ENCODE measurements at places on chromosomes 1 and 21.
A peak's percentile ranks its signal among the peaks of the same experiment; 100 is the strongest.

DNA sequence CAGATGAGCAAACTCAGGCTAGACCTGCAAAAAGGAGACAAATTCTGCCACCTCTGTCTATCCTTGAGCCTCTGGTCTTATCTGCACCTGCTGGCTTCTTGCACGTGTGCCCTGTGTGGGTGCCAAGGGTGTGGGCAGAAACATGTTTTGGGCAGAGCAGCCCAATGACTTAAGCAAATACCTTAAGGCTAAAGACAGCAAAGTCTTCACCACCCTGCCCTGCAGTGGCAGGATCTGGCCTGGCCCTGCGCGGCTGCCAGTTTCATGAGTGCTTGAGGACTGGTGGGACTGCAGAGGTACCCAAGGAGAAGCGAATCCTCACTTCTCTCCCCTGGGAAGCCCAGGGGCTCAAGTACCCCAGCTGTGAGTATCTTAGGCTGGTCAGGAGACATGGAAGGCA, 3.8 kb upstream of the SLC26A9 start:
- H3K4me3 ChIP-seq, result no peak overlapping the region
- no peaks in the 10 kb centered on the region for H3K36me3 ChIP-seq
- no peak overlapping the region for H3K27ac ChIP-seq

DNA sequence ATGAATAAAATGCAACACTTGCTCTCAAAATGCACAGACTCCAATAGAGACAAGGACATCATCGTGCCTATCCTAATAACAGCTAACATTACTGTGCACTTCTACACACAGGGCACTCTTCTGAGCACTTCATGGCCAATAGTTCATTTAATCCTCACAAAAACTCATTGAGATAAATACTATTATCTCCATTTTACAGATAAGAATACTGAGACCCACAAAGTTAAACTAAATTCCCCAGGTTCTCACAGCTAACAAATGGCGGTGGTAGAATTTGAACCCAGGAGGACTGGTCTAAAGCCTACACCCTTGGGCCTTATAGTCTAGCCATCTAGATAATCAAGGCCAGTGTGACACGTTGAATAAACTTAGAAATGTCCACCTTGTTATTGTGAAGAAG, 328.6 kb downstream of the RRAGC start:
- H3K4me1 ChIP-seq, result peaks cover 5% of the 10 kb centered on the region
- no peaks in the 10 kb centered on the region for H3K27me3 ChIP-seq
- no peaks in the 10 kb centered on the region for H3K36me3 ChIP-seq

GRCh38 chr1:17594690-17595601, 55.4 kb downstream of the ARHGEF10L start:
- H3K27ac ChIP-seq, result no peak overlapping the region
- no peaks in the 10 kb centered on the region for H3K36me3 ChIP-seq
- H3K4me1 ChIP-seq, result no peaks in the 10 kb centered on the region
- H3K4me3 ChIP-seq, result no peak overlapping the region

DNA sequence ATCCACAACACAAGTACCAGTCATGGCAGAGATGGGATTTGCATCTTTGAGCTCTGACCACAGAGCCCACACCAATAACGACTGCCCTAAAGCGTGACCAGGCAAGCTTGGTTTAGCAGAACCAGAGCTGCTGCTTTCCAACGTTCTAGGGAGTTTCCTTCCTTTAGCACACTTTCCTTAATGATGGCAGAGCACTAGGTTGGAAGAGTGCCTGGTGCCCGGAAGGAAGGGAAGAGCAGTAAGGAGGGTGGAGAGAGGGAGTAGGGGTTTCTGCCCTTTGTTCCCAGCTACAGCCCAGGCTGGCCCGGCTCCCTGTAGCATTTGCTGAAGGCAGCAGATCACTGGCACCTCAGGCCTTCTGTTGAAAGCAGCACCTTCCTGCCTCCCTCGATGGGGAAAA, 6.1 kb upstream of the EVA1C start:
- H3K4me3 ChIP-seq, result no peak overlapping the region
- no peak for DNase-seq
- H3K4me1 ChIP-seq, result peaks cover 8% of the 10 kb centered on the region

GRCh38 chr1:97721221-97721620, 199.6 kb downstream of the DPYD start:
- no peak overlapping the region for H3K4me3 ChIP-seq
- no peaks in the 10 kb centered on the region for H3K27me3 ChIP-seq

- DNase-seq, result no peak
- no peak overlapping the region for H3K4me3 ChIP-seq
- H3K36me3 ChIP-seq, result no peaks in the 10 kb centered on the region
- no peaks in the 10 kb centered on the region for H3K27me3 ChIP-seq
- H3K4me1 ChIP-seq, result no peaks in the 10 kb centered on the region
- H3K27ac ChIP-seq, result no peak overlapping the region
Measured at GRCh38 chr1:81559662-81560350, 240.9 kb upstream of the ADGRL2 start.

- peaks cover 11% of the 10 kb centered on the region for H3K27me3 ChIP-seq
- no peak overlapping the region for H3K4me3 ChIP-seq
- H3K4me1 ChIP-seq, result no peaks in the 10 kb centered on the region
Measured at GRCh38 chr1:1034439-1034781, 14.5 kb downstream of the AGRN start.

- H3K36me3 ChIP-seq, result no peaks in the 10 kb centered on the region
- H3K4me3 ChIP-seq, result peak overlapping the region; percentile 46
- DNase-seq, result peak; percentile 38
- H3K27ac ChIP-seq, result peak overlapping the region; percentile 27
- H3K4me1 ChIP-seq, result peaks cover 21% of the 10 kb centered on the region
Measured at GRCh38 chr1:201015551-201016091, 7.9 kb downstream of the KIF21B start.

DNA sequence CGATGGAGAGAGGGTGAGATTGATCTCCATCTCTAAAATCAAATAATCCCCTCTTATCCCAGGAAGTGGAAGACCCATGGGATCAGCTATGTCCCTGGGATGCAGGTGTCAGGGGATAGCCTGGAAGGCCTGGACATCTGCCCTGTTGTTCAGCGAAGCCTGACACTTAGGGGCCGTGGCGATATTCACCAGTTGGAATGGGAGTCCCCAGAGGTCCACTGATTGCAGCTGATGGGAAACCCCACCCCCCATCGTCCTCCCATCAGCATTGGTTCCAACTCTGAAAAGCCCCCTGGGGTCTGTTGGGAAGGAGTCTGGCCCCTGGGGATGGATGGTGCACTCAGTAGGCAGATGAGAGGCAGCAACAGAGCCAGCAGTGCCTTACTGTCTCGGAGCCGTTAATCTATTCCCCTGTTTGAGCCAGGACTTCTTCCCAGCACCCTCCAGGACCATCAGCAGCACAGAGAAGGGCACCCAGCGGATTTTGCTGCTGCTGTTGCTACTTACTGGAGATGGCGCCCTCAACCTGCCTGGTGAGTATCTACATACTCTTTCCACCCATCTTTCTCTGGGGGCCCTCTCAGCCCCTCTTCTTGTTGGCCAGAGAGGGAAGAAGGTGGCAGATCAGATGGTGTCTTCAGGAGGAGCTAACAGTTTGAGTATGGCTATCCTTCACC, 13.4 kb downstream of the CATSPER4 start:
- peak; percentile 11 for DNase-seq
- H3K36me3 ChIP-seq, result no peaks in the 10 kb centered on the region
- H3K27ac ChIP-seq, result no peak overlapping the region
- no peak overlapping the region for H3K4me3 ChIP-seq
- H3K27me3 ChIP-seq, result no peaks in the 10 kb centered on the region

- H3K4me1 ChIP-seq, result peaks cover 47% of the 10 kb centered on the region
- H3K36me3 ChIP-seq, result peaks cover 10% of the 10 kb centered on the region
- H3K27me3 ChIP-seq, result peaks cover 23% of the 10 kb centered on the region
- H3K27ac ChIP-seq, result no peak within 1 kb of the TSS
- DNase-seq, result peak; percentile 91
Measured at GRCh38 chr1:109397581-109398342, at the start of gene SORT1. SORT1 (minus strand) TSS chr1:109397918; CDS start chr1:109397892, 26 bp downstream.

DNA sequence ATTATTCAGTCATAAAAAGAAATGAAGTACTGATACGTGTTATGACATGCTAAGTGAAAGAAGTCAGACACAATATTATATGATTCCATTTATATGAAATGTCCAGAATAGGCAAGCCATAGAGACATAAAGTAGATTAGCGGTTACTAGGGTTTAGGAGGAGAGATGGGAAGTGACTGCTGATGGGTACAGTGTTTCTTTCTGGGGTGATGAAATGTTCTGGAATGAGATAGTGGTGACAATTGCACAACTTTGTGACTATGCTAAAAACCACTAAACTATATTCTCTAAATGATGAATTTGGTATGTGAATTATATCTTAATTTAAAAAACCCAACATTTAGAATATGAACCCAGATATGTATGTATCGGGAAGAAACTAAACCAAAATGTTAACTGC, 27.6 kb downstream of the IPP start:
- H3K27me3 ChIP-seq, result no peaks in the 10 kb centered on the region
- H3K4me3 ChIP-seq, result no peak overlapping the region
- peak; percentile 3 for DNase-seq
- no peak overlapping the region for H3K27ac ChIP-seq

DNA sequence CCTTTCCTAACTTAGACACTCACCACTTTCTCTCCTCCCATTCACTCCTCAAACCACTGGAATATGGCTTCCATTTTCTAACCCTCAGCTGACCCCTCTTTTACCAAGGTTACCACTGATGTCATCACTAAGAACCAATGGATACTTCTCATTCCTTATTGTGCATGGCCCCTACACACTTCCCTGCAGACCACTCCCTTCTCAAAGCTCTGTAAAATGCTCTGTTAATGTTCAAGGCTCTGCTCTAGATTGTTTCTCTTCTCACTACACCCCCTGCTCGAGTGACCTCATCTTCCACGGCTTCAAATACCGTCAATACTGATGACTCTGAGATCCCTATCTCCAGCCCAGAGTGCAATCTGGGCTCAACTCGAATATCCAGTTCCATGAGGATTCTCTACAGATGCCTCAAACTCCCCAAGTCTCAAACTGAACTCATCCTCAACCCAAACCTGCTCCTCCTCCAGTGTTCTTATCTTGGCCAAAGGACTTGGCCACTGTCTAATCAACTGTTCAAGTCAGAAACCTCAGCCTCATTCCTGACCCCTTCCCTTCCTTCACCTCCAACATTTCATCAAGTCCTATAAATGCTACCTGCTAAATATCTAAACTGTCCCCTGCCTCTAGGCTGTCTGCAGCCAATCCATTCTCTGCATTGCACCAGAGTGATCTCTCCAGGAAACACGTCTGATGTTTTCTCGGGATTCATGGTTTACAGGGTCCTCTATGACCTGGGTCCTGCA, 41.3 kb upstream of the BMP8B start:
- no peaks in the 10 kb centered on the region for H3K4me1 ChIP-seq
- no peaks in the 10 kb centered on the region for H3K36me3 ChIP-seq
- H3K27ac ChIP-seq, result no peak overlapping the region
- H3K4me3 ChIP-seq, result no peak overlapping the region
- H3K27me3 ChIP-seq, result peaks cover 15% of the 10 kb centered on the region

DNA sequence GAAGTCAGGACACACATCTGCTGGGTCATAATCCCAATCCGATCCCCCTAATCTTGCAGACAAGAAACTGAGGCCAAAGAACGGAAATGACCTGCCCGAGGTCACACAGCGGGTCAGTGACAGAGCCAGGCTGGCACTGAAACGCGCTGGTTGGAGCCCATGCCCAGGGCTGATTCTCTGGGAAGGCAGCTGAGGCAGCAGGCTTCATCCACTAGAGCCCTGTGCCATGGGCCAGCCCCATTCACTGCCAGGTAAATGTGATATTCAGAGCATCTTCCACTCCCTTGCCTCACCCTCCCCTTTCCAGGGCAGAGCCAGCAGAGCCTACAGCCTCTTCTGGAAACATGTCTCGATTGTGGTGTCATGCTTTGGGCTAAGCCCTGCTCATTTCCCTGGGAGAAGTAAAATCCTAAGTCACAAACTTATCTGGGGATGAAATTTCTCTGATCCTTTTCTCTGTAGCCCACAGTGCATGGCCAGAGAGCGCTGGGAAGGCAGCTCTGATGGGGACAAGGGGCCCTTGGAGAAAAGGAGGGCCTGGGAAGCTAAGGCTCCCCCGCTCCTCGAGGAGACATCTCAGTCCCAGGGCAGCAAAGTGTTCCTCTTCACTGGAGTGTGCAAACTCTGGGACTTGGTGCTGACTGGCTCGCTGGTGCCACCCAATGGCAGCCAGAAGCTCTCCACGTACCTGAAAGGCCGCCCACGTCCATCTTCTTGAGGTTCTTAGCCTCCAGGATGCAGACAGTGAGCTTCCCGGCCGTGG, 110.4 kb downstream of the SYT2 start:
- no peak overlapping the region for H3K4me3 ChIP-seq
- peak; percentile 61 for DNase-seq
- no peaks in the 10 kb centered on the region for H3K4me1 ChIP-seq
- H3K27me3 ChIP-seq, result peaks cover 24% of the 10 kb centered on the region

GRCh38 chr1:208606959-208607358, 362.8 kb upstream of the PLXNA2 start:
- H3K4me3 ChIP-seq, result no peak overlapping the region
- no peaks in the 10 kb centered on the region for H3K36me3 ChIP-seq
- no peaks in the 10 kb centered on the region for H3K4me1 ChIP-seq
- H3K27ac ChIP-seq, result no peak overlapping the region
- H3K27me3 ChIP-seq, result no peaks in the 10 kb centered on the region

DNA sequence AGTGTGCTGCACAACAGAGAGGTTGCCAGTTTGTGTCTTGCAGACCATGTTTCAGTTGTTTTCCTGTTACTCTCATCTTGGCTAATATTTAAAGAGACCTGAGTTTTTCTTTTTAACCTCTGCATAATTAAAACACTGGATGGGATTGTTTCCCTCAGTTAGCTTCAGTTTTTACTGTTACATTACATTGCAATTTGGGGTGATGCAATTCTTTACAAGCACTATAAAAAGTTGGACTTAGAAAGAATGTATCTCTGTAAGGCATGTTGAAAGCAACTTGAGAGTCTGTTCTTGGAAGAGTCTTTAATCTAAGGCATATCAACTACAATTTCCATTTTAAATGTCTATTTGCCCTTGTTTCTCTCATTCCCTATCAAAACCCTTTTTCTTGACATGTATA, 99.1 kb downstream of the DNM3 start:
- H3K4me1 ChIP-seq, result no peaks in the 10 kb centered on the region
- no peak for DNase-seq
- no peak overlapping the region for H3K27ac ChIP-seq
- H3K27me3 ChIP-seq, result no peaks in the 10 kb centered on the region
- H3K36me3 ChIP-seq, result no peaks in the 10 kb centered on the region

DNA sequence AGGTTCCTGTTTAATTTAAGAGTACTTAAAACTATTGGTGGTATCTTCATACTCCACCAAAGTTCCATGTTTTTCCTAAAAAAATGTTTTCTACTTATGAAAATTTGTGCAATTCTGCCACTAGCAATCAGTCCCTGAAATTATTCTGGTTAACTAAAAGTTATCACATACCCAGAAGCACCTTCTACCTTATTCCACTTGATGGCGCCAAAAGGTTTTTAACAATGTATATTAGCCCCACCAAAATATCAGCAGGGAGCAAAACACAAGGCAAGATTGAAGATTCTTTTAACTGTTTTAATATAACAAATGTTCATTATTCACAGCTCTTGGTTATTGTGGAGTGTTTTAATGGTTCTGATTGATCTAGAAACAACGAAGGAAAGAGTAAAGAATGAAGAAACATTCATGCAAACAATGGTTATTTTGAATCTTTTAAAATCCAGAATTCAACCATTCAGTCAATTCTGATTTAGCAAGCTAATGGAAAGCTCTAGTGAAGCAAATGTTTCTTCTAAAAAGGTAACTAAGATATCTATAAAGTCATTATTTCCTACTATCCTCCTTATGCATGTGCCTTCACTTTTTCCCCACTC, 67.2 kb downstream of the TTLL7 start:
- no peaks in the 10 kb centered on the region for H3K27me3 ChIP-seq
- H3K27ac ChIP-seq, result no peak overlapping the region
- H3K4me3 ChIP-seq, result no peak overlapping the region
- H3K36me3 ChIP-seq, result no peaks in the 10 kb centered on the region
